ENCODE measurements at places on chromosomes 7 and 10.

DNA sequence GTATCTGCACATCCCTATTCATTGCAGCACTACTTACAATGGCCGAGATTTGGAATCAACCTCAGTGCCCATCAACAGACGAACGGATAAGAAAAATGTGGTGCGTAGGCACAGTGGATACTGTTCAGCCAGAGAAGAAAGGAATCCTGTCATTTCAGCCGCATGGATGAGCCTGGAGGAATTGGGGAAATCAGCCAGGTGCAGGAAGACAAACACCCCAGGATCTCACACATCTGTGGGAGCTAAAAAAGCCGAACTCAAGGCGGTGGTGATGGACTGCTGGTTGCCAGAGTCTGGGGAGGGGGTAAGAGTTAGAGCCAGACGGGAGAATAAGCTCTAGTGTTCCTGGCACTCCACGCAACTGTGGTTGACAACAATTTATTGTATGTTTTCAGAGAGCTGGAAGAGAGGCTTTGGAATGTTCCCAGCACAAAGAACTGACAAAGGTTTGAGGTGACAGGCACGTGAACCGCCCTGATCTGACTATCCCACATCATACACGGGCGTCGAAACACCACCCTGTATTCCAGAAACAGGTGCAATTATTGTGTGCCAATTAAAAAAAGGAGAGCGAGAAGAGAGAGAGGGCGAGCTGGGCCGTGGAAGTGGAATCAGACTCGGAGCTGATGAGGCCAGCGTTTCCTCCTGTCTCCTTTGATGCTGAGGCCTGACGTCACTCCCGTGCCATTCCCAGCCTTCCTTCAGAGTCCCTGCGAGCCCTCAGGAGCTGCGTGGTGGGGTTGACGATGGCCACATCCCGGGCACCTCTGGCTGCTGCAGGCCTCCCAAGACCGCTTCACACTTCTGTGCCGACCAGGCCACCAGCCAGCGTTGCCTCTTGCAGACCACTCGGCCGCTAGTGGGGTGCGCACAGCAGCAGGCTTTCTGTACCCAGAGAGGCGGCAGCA, 189.5 kb downstream of the DNAJB6 start:
- DNase-seq, result peak; percentile 79

DNA sequence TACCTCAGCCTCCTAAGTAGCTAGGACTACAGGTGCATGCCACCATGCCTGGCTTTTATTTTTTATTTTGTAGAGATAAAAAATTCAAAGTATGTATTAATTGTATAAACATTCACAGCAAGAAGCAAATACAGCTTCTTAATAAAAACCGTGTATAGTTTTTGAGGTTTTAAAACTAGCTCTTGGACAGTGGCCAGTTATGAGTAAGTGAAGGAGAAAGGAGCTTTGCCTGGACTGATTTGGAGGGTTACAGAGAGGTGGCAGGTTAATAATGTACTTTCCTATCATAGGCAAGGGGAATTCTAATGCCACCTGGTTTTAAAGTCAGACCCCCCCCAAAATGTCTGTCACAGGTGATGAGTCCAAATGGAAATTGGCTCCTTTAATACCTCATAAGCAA, 43.4 kb downstream of the ZNRF2 start:
- no peak for DNase-seq

DNA sequence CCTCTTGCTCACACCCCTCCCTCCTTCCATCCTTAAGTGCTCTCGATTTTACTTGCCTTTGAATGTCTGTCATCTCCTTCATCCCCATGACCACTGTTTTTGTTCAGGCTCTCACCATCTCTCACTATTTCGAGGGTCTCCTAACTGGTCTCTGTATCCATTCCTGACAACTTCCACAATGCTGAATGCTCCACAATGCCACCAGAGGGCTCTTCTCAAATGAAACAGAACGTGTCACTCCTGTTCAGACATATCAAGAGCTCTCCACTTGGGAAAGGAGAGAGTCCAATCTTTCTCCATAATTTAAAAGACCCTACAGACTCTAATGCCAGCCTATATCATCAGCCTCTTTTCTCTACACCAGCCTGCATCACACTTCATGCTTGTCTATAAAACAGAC, 9.0 kb upstream of the SLC13A1 start:
- DNase-seq, result no peak

DNA sequence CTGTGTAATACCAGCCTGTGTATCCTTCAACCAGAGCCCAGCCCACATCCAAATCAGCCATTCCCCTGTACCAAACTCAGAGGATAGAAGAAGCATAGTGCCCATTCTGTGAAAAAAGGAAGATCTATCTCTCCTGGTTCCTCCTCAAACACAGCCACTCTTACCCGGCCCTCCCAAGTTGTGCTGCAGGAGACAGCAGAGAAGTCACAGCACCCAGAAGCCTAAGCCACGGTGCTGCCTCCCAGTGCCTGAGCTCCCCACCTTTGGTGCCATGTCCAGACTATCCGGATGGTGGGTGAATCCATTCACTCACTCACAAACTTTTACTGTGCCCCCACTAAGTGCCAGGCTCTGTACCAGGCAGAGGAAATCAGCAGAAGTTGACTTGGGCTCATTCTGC, 166.0 kb upstream of the ZMIZ1 start:
- DNase-seq, result no peak

DNA sequence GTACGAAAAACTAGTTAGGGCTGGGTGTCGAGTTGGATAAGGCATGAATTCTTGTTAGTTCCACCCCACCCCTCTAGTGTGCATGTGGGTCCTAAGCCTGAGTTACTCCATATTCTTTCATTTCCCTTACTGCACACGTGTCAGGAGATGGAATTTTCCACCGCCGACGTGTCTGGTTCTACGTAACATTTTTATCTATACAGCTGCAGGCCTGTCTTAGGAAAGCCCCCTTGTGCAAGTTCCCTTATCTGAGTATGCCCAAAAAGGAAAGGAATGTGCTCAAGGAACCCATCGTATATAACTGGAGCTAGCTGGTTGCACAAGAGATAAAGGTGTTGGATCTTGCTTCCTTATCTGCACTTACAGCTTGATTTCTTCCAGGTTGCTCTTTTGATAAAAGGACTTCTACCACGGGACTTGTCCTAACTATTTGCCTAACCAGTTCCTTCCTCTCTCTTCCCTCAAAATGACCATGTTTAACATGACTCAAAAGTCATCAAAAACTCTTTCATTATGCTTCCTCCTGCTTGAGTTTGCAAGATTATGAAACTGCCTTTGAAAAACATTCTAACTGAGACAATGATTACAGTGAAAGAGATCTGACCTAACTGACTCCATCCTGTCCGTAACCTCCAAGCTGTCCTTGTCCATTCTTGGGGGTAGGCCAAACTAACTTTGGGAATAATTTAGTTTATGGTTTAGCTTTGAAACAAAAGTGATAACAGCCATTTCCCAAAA, 181.4 kb downstream of the AKR1D1 start:
- DNase-seq, result no peak

DNA sequence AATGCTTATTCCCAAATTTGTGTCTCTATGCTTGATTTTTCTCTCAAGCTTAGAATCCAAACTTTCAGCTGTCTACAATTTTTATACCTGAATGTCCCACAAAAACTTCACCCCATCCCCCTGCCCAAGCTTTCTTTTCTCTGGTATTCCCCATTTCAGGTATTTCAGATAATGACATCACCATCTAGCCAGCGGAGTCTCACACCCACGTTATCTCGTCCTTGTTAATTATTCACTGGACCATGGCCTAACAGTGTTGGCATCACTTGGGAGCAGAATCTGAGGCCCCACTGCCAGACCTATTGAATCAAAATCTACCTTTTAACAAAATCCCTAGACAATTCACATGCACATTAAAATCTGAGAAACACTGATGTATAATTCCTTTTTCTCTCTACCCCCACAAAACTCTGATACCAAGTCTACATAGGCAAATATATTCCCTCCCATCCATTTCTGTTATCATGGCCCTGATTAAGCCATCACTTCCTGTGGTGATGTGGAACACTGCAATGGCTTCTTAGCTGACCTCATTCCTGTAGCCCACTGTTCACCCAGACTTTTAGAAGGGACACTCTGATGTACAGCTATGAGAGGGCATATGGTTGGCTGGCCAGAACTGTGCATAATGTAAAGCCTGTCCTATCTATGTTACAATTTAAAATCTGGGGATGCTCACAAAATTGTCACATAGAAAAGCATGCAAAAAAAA, 31.4 kb downstream of the ZNF438 start:
- no peak for DNase-seq

Measured in brain (organoid and tissue), 16 donors.